ENCODE measurements at places on chromosomes 16 and 17.

DNA sequence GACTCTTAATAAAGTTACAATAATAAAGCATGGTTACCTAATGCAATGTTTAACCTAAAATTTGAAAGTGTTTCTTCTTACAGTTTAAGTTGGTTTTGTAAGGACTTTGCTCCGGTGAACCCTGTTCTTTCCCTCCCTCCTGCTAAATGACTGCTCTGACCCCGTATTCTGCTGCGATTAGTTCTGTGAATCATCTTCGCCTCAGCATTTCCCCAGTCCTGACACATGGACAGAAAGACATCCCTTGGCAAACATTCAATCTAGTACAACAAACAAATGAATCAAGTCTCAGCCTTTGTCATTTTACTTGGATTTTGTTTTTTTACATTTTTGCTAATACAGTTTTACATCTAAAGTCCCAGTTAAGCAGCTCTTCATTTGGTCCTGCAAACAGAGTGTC is 15.4 kb downstream of the KCNJ2 start:
- DNase-seq, result no peak

GRCh38 chr16:11792410-11793241 is 4.4 kb downstream of the ZC3H7A start:
- no peak for DNase-seq

- DNase-seq, result no peak
These were observed 16.3 kb upstream of the CBX4 start for GRCh38 chr17:79855331-79856124.

GRCh38 chr16:16909126-16909525 is 530.2 kb downstream of the NPIPA7 start:
- no peak for DNase-seq

GRCh38 chr17:30550512-30551273 is 73.5 kb downstream of the GOSR1 start:
- DNase-seq, result no peak

GRCh38 chr16:53453928-53454327 is 19.7 kb downstream of the RBL2 start:
- no peak for DNase-seq

DNA sequence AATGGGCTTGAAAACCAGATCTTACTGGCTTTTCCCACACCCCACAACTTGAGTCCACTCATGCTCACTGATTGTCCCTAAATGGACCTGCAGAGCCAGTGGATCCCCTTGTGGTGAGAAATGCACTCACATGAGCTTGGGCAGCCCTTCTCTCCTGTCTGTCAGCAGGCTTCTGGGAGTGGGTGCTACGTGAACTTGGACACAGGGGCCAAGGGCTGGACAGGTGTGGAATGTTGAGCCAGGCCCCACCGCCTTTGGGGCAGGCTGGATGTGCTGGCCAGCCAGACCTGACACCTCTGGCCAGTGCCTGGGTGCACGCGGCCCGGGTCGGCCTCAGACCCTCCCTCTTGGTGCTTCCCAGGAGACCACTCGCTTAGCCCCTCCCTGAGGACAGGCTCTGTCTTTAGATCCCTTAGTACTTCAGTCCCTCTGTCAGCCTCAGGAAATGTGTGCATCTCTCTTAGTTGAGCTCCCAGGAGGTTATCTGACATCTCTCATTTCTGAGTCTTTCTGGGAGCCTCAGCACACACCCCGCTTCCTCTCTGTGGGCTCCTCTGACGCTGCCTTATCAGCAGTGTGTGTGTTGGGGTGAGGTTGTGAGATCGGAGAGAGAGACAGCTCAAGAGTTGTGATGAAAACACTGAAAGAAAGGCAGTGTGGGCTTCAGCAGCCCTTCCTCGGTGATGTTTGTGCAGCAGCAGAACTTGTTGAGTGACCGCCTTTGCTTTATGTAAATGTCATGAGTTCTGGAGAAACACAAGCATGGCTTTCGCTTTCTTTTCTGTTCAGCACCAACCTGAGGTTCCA is 117.0 kb downstream of the RAB11FIP4 start:
- no peak for DNase-seq

DNA sequence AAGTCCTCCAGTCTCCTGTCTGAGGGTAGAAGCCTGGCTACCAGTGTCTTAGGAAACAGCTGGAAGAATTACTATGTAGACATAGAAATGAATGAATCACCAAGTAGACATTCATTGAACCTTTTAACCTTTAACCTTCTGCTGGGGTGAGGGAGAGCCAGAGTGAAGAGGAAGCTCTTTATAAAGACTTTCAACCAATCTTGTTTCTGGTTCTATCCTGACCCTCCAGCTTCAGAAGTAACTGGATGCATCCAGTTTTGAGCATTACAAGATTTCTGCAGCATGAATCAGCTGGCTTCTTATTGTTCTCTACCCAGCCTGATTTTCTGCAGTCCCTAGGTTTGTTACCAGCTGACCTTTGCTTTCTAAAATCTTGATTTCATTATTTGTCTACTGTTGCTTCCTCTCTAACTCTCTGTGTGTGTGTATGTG is 8.5 kb downstream of the TEKT1 start:
- no peak for DNase-seq

GRCh38 chr16:49575346-49576172 is 202.0 kb downstream of the C16orf78 start:
- peak; percentile 58 for DNase-seq

- no peak for DNase-seq
These were observed 732 bp downstream of the PNPO start for GRCh38 chr17:47942096-47942510.

DNA sequence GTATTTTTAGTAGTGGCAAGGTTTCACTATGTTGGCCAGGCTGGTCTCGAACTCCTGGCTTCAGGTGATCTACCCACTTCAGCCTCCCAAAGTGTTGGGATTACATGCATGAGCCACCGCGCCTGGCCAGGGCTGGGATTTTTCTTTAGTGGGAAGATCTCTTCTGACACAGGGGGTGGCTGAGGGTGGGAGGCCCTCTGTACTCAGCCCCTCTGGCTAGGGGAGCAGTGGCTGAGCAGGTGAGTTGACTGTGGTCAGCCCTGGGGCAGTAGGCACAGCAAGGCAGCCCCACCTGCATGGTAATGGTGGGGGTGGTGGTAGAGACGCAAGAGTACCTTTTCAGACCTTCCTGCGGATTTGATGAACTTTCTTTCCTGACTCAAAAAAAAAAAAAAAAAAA is 12.3 kb upstream of the GPRC5B start:
- DNase-seq, result no peak

Data from left hindlimb (tissue), 1 donor.